ENCODE measurements at places on chromosomes 1 and 21.

GRCh38 chr1:50562106-50562505 is 138.9 kb upstream of the DMRTA2 start:
- DNase-seq: no peak

GRCh38 chr1:202247837-202248795 is 54.5 kb downstream of the LGR6 start:
- DNase-seq: no peak

DNA sequence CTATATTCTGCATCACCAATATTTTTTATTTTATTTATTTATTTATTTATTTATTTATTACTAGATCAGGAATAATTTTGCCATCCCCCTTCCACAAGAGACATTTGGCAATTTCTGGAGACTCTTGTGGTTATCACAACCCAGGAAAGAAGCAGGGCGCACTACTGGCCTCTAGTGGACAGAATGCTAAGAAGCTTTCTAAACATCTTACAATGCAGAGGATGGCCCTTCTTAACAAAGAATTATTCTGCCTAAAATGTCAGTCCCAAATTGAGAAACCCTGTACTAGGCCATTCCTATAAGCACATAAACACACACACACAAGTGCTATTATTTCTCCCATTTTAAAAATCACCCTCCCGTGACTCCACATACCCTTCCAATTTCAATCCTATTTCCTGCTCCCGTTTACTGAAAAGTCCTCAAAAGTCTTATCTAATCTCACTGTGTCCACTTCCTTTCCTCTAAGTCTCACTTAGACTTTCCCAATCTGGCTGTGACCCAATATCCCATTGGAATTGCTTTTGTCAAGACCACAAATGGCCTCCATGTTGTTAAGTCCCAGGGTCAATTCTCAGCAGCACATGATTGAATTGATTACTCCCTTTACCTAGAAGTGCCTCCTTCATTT is 43.7 kb upstream of the RNF11 start:
- DNase-seq: peak; percentile 18

DNA sequence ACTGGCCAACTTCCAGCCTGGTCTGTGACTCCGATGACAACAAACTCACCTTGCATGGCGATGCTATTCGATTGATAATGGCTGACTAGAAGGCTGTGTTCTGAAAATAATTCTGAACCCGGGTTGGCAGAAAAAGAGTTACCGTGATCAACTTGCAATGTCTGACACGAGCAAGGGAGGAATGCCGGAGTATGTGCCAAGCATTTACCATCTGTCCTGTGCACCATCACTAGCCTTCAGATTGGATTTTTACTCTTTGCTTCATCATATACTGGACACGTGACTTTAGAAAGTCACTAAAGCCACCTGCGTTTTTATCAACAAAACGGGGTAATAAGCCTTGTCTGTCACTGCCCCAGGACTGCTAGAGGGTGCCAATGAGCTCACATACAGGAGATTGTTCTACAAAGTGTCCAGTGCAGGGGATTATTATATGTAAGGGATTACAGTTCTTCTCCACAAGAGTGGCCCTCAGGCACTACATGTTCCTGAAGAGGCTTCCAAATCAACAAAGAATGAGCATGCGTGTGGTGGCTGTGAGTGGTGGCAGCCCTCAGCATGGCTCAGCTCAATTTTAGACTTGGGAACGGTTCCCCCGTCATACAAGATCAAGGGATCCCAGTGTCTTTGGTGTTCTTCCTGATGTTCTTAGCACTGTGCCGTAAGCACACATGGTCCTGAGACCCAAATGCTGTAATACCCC is 35.8 kb downstream of the SSBP3 start:
- no peak for DNase-seq

DNA sequence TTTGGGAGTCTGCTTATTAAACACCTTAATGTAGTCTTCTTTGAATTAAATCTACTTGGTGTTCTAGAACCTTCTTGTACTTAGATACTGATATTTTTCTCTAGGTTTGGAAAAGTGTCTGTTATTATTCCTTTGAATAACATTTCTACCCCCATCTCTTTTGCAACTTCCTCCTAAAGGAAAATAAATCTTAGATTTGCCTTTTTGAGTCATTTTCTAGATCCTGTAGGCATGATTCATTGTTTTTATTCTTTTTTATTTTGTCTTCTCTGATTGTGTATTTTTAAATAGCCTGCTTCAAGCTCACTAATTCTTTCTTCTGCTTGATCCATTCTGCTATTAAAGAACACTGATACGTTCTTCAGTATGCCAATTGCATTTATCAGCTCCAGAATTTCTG is 155.9 kb upstream of the NEGR1 start:
- DNase-seq: no peak

DNA sequence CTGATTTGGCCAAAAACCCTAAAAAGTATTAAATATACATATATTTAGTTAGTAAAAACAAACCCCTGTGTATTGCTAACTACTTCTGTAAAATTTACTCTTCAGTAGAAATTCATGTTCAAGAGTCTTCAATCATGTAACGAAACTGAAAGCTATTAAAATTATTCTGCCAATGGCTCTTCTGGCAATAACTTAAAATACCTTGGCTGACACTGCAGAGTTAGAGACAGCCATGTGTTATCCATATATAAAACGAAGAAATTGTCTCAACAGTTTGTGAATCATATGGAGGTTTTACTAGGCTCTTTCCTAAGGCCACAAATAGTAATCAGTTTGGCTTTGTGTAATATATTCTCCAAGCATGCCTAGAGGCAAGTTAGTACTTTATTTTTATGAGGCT is 357.2 kb downstream of the COL11A1 start:
- DNase-seq: no peak

- DNase-seq: no peak
Measured at GRCh38 chr21:42208036-42208435, 10.9 kb upstream of the ABCG1 start.

DNA sequence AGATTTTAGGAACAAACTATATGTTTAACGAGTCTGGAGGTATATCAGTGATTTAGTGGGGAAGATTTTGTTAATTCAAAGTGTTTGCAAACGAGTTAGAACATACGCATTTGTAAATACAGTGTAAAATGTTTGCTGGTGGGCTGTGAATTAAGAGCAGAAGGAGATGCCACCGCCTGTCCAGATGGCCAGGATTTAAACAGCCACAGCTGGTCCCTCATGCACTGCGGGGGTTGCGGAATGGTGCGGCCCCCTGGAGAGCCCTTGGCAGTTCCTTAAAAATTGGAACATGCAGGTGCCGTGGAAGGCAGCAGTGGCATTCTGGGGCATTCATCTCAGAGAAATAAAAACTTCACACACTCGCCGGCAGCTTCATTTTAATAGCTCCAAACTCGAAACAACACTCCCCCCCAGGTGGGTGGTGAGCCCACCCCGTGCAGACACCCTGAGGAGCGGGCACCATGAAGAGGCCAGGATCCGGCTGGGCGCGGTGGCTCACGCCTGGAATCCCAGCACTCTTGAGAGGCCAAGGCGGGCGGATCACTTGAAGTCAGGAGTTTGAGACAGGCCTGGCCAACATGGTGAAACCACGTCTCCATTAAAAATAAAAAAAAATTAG is 3.5 kb upstream of the C1orf159 start:
- peak; percentile 41 for DNase-seq

DNA sequence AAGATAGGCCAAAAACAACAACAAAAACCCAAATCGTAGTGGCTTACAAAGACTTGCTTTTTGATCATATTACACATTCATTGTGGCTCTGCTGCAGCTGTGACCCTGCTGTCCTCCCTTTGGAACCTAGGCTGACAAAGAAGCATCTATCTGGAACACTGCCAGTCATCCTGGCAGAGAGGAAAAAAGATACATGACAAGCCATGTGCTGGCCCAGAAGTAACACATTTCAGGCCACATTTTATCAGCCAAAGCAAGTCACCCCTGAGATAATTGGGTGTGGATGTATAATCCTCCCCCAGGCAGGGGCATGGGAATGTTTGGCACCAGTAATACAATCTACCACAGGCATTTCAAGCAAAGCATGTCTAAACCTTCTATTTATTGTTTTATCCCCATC is 37.2 kb upstream of the AGO1 start:
- no peak for DNase-seq

- DNase-seq: no peak
Measured at GRCh38 chr1:72568113-72568512, 285.8 kb upstream of the NEGR1 start.

DNA sequence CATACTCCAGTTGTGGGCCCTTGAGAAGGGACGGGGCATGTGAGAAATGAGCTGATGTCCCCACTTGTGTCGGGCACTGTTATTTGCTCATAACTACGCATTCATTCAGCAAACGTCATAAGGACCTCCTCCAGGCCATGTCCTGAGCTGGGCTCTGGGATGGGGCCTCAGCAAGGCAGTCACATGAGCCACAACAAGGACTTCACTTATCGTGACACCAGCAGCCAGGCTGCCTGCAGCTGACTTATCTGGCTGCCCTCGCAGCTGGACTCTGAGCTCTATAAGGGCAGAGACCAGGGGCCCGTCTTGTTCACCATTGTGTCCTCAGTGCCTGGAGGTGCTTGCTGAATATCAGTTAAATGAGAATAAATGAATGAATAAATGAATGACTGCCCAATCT is 37.5 kb upstream of the GRIK3 start:
- no peak for DNase-seq

- no peak for DNase-seq
Measured at GRCh38 chr1:172381946-172382345, 38.5 kb upstream of the C1orf105 start.

GRCh38 chr1:32249831-32250525 is 1.1 kb upstream of the LCK start:
- DNase-seq: peak; percentile 92

- no peak for DNase-seq
Measured at GRCh38 chr1:7594714-7595295, 176.3 kb upstream of the VAMP3 start.

- no peak for DNase-seq
Measured at GRCh38 chr1:20083178-20083944, 13.4 kb downstream of the PLA2G5 start.
